ENCODE measurements at places on chromosomes 4 and X. TPM values are rescaled to one million over a fixed set of nuclear protein-coding genes. Genes with fewer than 3 reads are reported as not detected.
A peak's percentile ranks its signal among the peaks of the same experiment; 100 is the strongest.

Gene BTC
- polyA plus RNA-seq = 14.3 TPM

Gene LUZP4
- not detected for polyA plus RNA-seq

Gene MTNR1A
- polyA plus RNA-seq = 0.48 TPM

Gene FAT4
- 7.7 TPM for polyA plus RNA-seq

Gene ATP1B4
- 0.45 TPM for polyA plus RNA-seq

Gene ZNF630
- polyA plus RNA-seq = 3.8 TPM

Gene GC
- 50.6 TPM for polyA plus RNA-seq

DNA sequence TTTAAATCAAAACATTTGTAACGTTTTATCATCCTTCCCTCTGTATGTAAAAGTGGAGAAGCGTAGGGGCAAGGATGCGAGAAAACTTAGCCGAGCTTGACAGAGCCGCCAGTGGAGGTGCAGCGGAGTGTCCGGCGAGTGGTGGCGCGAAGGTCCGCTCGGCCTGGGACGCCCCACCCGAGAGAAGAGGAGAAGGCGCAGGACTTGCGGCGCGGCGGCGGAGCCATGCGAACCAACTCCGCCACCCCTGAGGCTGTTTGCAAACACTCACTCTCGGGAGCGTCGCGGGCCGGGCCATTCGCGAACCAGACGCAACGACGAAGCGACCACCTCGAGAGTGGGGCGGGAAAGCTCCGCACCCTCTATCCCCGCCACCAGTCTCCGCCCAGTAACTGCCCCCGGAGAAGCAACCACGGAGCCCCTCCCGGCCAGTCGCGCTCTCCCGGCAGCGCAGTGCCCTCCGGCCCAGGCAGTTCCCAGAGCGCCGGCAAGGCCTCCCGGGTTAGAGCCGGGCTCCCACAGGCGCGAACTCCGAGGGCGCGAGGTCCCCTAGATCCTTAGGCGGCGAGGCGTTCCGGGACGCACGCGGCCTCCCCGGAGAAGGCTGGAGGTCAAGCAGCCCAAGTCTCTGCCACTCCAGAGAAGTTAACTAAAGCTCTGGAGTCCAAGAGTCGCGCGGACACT, 2.3 kb upstream of the MAB21L2 start:
- H3K27me3 ChIP-seq = peaks cover 10% of the 10 kb centered on the region
- H3K4me3 ChIP-seq = peak overlapping the region; percentile 62
- peak overlapping the region; percentile 52 for H3K27ac ChIP-seq
- DNase-seq = no peak
- H3K36me3 ChIP-seq = peaks cover 18% of the 10 kb centered on the region
- H3K4me1 ChIP-seq = no peaks in the 10 kb centered on the region

DNA sequence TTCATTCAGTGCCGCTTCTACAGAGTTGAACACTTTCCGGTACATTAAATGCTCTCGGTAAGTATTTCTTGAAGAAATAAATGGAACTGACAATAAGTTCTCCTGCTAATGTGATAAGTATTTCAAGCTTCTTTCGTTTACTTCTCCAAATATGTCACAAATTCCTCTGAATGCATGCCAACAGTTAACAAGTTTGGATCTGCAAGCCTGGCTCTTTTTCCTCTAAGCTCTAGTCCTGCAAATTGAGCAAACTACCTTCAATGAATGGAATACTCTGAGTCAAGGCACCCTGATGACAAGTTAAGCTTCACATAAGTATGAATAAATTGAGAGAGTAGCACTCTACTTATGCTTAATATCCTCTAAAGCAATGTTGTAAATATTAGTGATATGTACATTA, 403.6 kb downstream of the PDGFC start:
- no peaks in the 10 kb centered on the region for H3K36me3 ChIP-seq
- no peak overlapping the region for H3K27ac ChIP-seq
- DNase-seq = no peak

DNA sequence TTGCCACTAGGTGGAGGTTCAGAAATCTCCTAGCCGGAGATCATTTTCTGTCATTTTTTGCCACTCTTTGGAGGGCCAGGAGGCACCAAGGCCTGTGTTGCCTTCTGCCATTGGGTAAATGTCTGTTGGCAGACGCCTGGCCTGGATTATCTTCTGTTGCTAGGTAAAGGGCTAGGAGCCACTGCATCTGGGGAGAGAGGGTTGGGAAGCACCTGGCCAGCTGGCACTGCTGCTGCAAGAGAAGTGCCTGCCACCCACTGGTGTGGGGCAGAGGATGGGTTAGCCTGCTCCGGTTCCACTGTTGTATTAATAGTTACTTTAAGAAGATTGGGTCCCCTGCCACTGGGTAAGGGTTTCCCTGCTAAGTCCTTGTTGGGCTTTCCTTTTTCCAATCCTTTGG, 58.1 kb downstream of the AWAT2 start:
- no peak for DNase-seq
- no peaks in the 10 kb centered on the region for H3K36me3 ChIP-seq
- H3K27me3 ChIP-seq = no peaks in the 10 kb centered on the region
- H3K27ac ChIP-seq = no peak overlapping the region
- no peaks in the 10 kb centered on the region for H3K4me1 ChIP-seq

GRCh38 chrX:69285401-69285877, 120.2 kb upstream of the PJA1 start:
- H3K27me3 ChIP-seq = no peaks in the 10 kb centered on the region
- H3K27ac ChIP-seq = peak overlapping the region; percentile 47
- DNase-seq = no peak
- H3K4me3 ChIP-seq = peak overlapping the region; percentile 33
- peaks cover 18% of the 10 kb centered on the region for H3K4me1 ChIP-seq

GRCh38 chrX:53320543-53321229, 39.3 kb upstream of the IQSEC2 start:
- no peak overlapping the region for H3K27ac ChIP-seq
- H3K4me3 ChIP-seq = peak overlapping the region; percentile 42
- H3K27me3 ChIP-seq = peaks cover 49% of the 10 kb centered on the region
- H3K4me1 ChIP-seq = peaks cover 3% of the 10 kb centered on the region

DNA sequence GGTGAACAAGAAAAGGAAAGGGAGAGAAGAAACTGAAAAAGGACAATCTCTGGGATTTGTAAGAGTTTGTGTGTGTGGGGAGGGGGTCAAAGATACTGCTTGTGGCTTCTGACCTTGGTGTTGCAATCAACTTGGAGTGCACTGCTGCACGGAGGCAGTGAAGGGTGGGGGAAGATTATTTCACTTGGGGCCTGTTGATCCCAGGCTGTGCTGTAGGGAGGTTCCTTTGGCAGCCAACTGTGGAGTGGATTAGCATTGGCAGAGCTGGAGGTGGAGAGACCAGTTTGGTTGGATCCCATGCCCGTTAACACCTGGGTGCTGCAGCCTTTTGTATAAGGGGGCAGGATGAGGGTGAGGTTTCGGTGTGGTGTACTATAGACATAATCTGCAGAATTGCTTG, 38.2 kb downstream of the AFF1 start:
- no peaks in the 10 kb centered on the region for H3K27me3 ChIP-seq
- H3K4me3 ChIP-seq = no peak overlapping the region
- peak overlapping the region; percentile 32 for H3K27ac ChIP-seq
- peak; percentile 35 for DNase-seq

- no peaks in the 10 kb centered on the region for H3K36me3 ChIP-seq
- no peak overlapping the region for H3K4me3 ChIP-seq
- no peak overlapping the region for H3K27ac ChIP-seq
- DNase-seq = no peak
- no peaks in the 10 kb centered on the region for H3K4me1 ChIP-seq
Measured at GRCh38 chrX:118637997-118638396, 89.4 kb upstream of the IL13RA1 start.

- H3K27me3 ChIP-seq = no peaks in the 10 kb centered on the region
- H3K4me3 ChIP-seq = no peak overlapping the region
- DNase-seq = no peak
- H3K4me1 ChIP-seq = no peaks in the 10 kb centered on the region
Measured at GRCh38 chr4:117001077-117001476, 84.3 kb downstream of the TRAM1L1 start.

- DNase-seq = no peak
- no peaks in the 10 kb centered on the region for H3K36me3 ChIP-seq
- H3K27me3 ChIP-seq = no peaks in the 10 kb centered on the region
- H3K4me1 ChIP-seq = no peaks in the 10 kb centered on the region
Measured at GRCh38 chr4:124318292-124318691, 394.2 kb downstream of the ANKRD50 start.

GRCh38 chr4:43339435-43339834, 446.9 kb downstream of the GRXCR1 start:
- no peaks in the 10 kb centered on the region for H3K36me3 ChIP-seq
- H3K4me1 ChIP-seq = no peaks in the 10 kb centered on the region
- H3K27me3 ChIP-seq = no peaks in the 10 kb centered on the region

DNA sequence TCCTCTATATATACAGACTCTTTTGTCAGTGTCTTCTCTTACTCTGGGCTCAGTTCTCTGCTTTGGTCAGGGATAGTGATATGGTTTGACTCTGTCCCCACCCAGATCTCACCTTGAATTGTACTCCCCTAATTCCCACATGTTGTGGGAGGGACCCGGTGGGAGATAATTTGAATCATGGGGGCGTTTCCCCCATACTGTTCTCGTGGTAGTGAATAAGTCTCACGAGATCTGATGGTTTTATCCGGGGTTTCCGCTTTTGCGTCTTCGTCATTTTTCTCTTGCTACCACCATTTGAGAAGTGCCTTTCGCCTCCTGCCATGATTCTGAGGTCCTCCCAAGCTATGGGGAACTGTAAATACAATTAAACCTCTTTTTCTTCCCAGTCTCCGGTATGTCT, 144.4 kb downstream of the GLUD2 start:
- H3K27ac ChIP-seq = no peak overlapping the region
- no peaks in the 10 kb centered on the region for H3K27me3 ChIP-seq
- no peaks in the 10 kb centered on the region for H3K4me1 ChIP-seq
- H3K4me3 ChIP-seq = no peak overlapping the region
- DNase-seq = no peak

DNA sequence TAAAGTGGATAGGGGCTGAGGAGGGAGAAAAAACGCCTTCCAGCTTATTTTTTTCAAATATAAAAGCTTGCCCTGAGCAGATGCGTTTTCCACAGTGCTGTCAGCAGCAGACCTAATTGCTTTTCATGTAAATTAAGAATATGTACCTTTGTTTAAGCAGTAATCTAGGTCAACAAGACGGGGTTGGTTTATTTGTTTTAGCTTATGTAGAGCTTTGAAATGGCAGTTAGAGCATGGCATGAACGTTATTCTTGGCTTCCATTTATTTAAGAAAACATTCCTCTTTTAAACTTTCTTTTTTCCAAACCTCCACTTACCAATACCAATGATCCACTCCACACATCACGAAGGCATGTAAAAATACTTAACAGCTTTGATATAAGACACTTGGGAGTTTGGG, 220.3 kb upstream of the TENM3 start:
- no peak overlapping the region for H3K4me3 ChIP-seq
- H3K36me3 ChIP-seq = no peaks in the 10 kb centered on the region
- no peak overlapping the region for H3K27ac ChIP-seq

GRCh38 chr4:108622022-108622421, 1.6 kb downstream of the RPL34 start:
- peaks cover 50% of the 10 kb centered on the region for H3K36me3 ChIP-seq
- H3K27ac ChIP-seq = no peak overlapping the region
- no peak for DNase-seq
- peaks cover 6% of the 10 kb centered on the region for H3K4me1 ChIP-seq

DNA sequence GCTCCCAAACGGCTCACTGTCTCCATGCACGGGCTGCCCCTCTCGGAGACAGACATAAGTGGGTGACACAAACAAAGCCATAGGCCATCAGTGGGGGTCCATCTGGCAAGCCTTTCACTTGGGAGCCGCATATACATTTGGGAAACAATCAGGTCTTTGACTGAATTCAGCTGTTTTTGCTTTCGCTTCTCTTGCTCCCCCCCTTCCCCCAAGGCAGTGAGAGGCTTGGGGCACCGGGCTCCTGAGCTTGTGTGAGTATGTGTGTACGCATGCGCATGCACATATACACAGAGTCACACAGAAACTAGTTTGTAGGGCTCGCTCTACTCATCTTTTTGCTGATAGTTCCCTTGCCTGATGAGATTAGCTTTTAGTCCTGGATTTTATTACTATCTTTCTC, 284.4 kb downstream of the AFF2 start:
- H3K4me1 ChIP-seq = no peaks in the 10 kb centered on the region
- no peaks in the 10 kb centered on the region for H3K27me3 ChIP-seq
- no peaks in the 10 kb centered on the region for H3K36me3 ChIP-seq
- no peak overlapping the region for H3K27ac ChIP-seq
- H3K4me3 ChIP-seq = no peak overlapping the region

DNA sequence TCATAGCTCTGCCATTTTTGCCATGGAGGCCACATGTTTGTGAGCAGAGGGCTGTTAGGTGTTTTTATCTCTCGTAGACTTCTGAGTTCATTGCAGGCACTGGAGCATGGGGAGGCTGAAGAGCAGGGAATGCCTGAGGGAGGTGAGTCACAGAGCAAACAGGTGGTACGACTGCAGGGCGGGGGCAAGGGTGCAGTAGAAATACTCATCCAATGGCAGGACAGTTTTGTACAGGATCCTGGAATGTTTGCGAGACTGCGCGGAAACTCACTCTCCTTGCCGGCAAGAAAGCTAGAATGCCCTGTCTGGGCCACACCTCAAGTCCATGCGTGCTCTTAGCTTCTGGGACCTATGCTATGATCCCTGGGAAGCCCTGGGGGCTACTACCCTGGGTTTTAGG, 20.0 kb upstream of the VCX2 start:
- peak; percentile 55 for DNase-seq
- H3K27ac ChIP-seq = no peak overlapping the region
- H3K4me3 ChIP-seq = no peak overlapping the region
- H3K36me3 ChIP-seq = no peaks in the 10 kb centered on the region

GRCh38 chr4:102405821-102406401, 60.6 kb upstream of the SLC39A8 start:
- H3K27ac ChIP-seq = no peak overlapping the region
- DNase-seq = no peak
- no peaks in the 10 kb centered on the region for H3K36me3 ChIP-seq
- H3K4me1 ChIP-seq = no peaks in the 10 kb centered on the region
- H3K4me3 ChIP-seq = no peak overlapping the region

DNA sequence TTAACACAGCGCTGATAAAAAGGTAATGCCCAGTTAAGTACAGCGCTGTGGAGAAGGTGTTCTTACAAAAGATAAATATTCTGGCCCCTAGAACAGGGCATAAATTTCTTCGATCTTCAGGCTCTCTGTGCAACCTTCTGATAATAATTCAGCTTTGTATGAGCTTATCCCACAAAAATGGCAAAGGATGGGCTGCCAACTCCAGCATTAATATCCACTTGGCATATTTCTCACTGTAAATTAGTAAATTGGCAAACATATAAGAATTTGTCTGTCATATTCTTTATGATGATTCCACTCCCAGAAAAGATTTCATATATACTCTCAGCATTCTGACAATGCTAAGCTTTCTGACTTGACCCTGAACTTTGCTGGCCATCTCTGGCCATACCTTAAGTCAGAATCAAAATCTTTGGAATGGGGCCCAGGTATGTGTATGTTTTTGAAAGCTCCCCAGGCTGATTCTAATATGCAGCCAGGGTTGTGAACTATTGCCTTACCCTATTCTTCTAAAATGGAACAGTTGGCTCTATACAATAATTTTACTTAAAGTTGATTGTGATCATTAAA, 134.8 kb downstream of the FRYL start:
- H3K4me1 ChIP-seq = no peaks in the 10 kb centered on the region
- no peak for DNase-seq
- H3K27me3 ChIP-seq = no peaks in the 10 kb centered on the region
- H3K36me3 ChIP-seq = peaks cover 4% of the 10 kb centered on the region
- H3K27ac ChIP-seq = no peak overlapping the region

GRCh38 chr4:145326491-145326890, 146.1 kb upstream of the OTUD4 start:
- DNase-seq = no peak
- no peaks in the 10 kb centered on the region for H3K27me3 ChIP-seq
- no peak overlapping the region for H3K4me3 ChIP-seq
- no peaks in the 10 kb centered on the region for H3K4me1 ChIP-seq
- no peak overlapping the region for H3K27ac ChIP-seq

GRCh38 chr4:55107054-55107453, 18.3 kb downstream of the KDR start:
- H3K27me3 ChIP-seq = no peaks in the 10 kb centered on the region
- DNase-seq = no peak
- H3K27ac ChIP-seq = no peak overlapping the region
- H3K4me3 ChIP-seq = no peak overlapping the region
- no peaks in the 10 kb centered on the region for H3K36me3 ChIP-seq

All from large intestine (tissue), 12 donors.